ENCODE measurements at places on chromosomes 16 and 17.

GRCh38 chr17:50620858-50621257, 13.8 kb upstream of the ABCC3 start:
- no peak for DNase-seq
- H3K27me3 ChIP-seq = no peaks in the 10 kb centered on the region
- no peaks in the 10 kb centered on the region for H3K4me1 ChIP-seq
- H3K27ac ChIP-seq = no peak overlapping the region

DNA sequence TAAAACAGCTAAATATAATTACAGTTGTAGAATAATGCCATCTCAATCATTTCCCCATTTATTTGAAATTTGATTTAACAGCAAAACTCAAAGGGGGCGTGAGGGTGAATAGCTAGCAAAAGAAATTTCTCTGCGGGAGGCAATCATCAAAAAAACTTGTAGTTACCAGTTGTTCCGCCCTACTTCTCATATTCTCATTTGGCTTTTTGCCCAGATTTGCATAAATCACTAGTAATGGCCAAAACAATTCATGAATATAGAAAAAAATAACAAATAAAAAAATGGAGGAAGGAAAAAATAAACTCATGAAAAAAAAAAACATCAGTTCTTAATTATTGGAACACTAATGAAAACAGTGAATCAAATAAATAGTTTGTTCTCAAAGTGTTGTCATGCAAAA, 722.6 kb upstream of the KIF2B start:
- H3K27me3 ChIP-seq = no peaks in the 10 kb centered on the region
- no peak overlapping the region for H3K27ac ChIP-seq
- no peak for DNase-seq
- no peaks in the 10 kb centered on the region for H3K36me3 ChIP-seq
- no peaks in the 10 kb centered on the region for H3K4me1 ChIP-seq
- H3K4me3 ChIP-seq = no peak overlapping the region

GRCh38 chr16:86424985-86425384, 85.3 kb upstream of the FOXF1 start:
- H3K36me3 ChIP-seq = no peaks in the 10 kb centered on the region
- no peaks in the 10 kb centered on the region for H3K27me3 ChIP-seq
- no peak overlapping the region for H3K27ac ChIP-seq
- no peak overlapping the region for H3K4me3 ChIP-seq

- H3K27ac ChIP-seq = no peak overlapping the region
- H3K27me3 ChIP-seq = no peaks in the 10 kb centered on the region
- H3K4me1 ChIP-seq = no peaks in the 10 kb centered on the region
- no peak overlapping the region for H3K4me3 ChIP-seq
- H3K36me3 ChIP-seq = no peaks in the 10 kb centered on the region
Observed at GRCh38 chr16:3595110-3595486, 16.3 kb downstream of the SLX4 start.

Data from breast epithelium (tissue), 4 donors.